ENCODE measurements at places on chromosomes 2 and 18.

- no peak for DNase-seq
Measured at GRCh38 chr2:175457895-175458448, 276.5 kb upstream of the ATP5MC3 start.

GRCh38 chr2:196696423-196697079 lies 57.0 kb downstream of the CCDC150 start:
- DNase-seq = no peak

- DNase-seq = no peak
Measured at GRCh38 chr18:38421872-38422615, 856.4 kb upstream of the CELF4 start.

DNA sequence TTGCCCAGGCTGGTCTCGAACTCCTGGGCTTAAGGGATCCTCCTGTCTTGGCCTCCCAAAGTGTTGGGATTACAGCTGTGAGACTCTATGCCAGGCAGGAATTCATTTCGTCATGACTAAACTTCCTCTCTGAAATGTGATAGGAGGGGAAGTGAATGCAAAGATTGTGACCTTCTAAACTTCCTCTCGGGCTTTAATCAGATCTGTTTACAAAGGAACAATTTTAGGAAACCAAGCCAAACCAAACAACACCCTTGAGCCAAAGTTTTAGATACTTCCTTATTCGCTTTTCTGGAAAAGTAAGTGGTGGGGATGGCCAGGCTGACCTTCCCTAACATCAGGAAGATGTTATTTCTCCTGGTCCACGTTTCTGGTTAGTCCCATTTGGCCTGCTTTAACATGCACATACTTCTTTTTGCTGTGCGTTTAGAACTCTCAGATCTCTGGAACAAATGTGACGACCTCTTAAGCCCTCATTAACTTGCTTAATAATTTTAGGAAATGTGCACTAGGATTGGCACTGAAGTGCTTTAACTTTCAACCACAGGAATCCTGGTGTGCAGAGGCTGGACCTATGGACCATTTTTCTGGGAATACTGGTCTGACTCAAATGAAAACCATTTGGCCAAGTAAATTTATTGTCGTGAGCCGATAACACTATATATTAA lies 33.2 kb upstream of the YES1 start:
- DNase-seq = no peak

- DNase-seq = no peak
Measured at GRCh38 chr2:202261531-202261930, 4.0 kb upstream of the NOP58 start.

GRCh38 chr2:59182249-59182648 lies 941.1 kb upstream of the FANCL start:
- no peak for DNase-seq

DNA sequence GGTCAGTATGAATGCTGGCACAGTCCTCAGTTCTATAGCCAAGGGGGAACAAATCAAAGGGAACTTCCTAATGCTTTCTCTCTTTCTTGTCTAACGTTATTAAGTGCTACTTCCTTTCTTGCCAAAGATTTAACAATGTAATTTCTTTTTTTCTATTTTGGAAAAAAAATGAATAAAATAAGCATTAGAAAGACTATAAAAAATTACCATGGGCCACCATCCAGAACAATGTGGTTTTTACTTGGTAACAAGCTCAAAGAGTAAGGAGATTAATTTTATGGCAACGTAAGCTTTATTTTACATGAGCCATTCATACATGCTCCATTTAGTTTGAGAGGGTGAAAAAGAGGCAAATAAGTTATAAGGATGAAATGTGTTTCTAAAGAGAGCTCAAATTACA lies 40.1 kb downstream of the SERPINE2 start:
- no peak for DNase-seq

DNA sequence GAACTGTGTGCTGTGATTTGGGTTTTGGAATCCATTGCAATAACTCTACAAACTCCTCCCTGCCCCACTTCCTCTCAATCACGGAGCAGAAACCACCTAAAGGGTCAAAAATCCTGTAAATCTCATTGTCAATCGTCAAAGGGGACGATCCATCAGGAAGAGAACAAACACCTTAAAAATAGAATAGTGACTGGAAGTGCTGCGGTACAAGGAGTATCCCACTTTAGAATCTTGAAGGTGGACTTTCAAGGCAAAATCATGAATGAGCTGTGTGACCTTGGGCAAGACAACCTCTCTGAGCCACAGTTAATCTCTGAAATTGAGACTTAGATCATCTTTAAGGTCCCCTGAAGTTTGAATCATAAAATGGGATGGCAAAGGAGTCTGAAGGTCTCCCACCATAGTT lies 5.9 kb downstream of the PMAIP1 start:
- no peak for DNase-seq

GRCh38 chr2:49924044-49924817 lies 769.9 kb upstream of the FSHR start:
- DNase-seq = no peak

GRCh38 chr18:31482051-31482450 lies 15.9 kb upstream of the DSG2 start:
- DNase-seq = no peak

GRCh38 chr2:187554011-187554703 lies at the start of gene TFPI:
Gene TFPI (minus strand): TSS chr2:187554435. CDS start chr2:187503768, 50,667 bp downstream.
- no peak for DNase-seq

DNA sequence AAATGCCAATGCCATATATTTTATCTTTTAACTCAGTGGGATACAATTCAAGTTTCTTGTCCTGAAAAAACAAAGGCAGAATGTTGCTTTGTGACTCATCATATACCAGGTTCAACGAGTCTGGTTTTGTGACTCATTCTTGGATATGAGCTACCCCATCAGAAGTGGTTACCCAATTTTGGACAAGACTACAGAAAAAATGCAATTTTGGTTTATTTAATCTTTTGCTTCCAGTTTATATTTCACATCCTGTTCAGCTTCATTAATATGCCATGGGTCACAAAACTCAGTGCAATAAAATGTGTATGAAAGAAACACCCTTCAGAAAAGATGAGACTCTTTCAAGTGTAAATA lies 25.0 kb downstream of the FN1 start:
- DNase-seq = no peak

DNA sequence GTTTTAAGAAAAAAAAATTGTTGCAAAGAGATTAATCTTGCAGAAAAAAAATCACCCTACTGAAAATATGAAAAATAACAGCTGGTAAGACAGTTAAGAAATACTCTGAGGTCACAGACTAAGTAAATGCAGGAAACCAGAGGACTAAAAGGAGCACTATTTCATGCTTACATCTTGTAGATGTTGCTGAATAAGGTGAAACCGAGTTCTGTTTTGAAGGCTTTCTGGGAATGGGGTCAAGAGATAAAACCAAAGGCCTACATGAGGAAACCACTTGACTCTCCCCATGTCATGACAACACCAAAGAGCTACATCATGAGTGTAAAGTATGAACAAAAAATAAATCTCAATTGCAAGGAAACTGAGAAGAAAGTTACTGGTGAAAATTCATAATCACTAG lies 197.6 kb downstream of the LRP1B start:
- no peak for DNase-seq

GRCh38 chr2:202376460-202377206 lies 506 bp downstream of the BMPR2 start:
- no peak for DNase-seq

- DNase-seq = no peak
Measured at GRCh38 chr2:179857236-179857635, 4.2 kb downstream of the ZNF385B start.

DNA sequence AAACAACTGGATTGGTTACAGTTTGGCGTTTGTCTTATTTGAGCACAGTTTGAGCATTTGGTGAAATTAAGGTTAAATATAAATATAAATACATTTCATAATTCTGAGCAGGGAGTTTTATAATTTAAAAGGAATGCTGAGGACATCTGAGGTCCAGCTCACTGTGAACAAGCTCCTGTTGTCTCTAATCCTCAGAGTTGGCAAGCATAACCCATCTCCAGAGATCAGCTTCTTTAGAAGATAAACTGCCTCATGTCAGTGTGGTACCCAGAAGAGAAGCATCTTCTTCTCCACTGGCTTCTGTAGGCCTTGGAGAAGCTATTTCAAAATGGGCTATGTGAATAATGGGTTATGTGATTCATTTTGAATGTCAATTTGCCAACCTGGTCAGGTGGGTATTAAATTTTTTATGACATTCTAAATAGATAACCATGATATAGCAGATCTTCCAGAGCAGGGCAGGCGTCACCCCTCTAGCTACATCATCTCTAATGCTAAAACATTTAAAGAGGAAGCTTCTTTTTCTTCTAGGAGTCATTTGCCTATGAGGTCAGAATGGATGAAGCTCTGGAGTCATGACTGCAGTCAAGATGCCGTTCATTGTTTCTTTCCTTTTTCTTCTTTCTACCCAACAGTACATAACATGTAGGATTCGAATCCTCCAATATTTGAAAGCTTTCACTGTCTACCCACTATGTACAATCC lies 324.0 kb downstream of the RNF144A start:
- DNase-seq = no peak

DNA sequence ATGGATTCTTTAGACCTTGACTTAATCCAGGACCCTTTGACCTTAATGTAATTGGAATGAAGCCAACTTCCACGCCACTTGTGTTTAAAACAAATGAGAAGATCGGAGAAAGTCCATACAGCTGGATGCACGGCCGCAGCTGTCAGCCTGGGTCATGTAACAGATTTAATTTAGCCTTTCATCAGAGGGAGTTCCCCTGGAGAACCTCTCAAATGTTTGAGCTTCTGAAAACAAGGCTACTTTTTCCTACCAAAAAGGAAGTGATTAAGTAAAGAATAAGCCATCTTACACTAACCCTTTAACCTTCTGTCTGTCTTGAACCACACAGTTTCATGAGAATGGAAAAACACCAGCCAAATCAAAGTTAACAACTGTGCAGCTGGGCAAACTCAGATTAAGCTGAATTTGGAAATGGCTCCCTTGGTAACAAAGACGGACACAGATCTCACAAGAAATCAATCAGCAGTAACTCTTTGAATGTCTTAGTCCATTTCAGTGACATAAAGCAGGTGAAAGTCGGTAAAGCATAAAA lies 103.6 kb downstream of the DOCK10 start:
- no peak for DNase-seq

DNA sequence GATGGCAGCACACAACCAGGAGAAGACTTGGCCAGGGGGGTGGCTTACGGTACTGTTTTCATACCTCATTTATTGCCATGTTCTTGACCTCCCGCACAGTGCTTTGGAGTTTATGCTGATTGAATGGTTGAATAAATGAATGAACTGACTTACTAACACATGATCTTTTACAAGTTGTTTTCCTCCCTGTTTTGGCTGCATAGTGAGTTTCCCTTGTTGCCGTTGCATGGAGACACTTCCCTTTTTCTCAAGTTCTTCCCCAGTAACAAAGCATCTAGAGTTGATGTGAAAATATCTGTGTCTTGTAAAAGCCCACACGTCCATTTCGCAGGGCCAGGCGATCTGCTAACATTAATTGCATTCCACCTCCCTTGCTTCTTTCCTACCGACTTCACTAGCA lies 35.7 kb upstream of the RAB1A start:
- no peak for DNase-seq

DNA sequence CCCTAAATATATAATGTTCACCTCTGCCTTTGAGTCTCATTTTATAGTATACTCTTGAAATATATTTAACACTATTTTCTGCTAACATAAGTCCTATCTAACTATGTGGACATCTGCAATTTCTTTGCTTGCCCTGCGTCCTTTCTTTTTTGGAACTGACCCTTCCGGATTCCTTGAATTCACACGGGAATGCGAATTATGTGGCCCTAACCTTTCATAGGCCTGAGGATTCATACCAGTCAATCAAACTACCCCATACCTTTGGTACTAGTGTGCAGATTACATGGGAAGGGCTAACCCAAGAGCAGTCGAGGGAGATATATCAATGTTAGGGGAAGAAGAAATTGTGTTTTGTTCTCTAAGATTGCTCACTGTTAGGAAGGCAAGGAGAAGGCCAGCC lies 56.4 kb downstream of the NRXN1 start:
- DNase-seq = no peak

GRCh38 chr2:37585982-37586621 lies 85.3 kb downstream of the CDC42EP3 start:
- DNase-seq = no peak

DNA sequence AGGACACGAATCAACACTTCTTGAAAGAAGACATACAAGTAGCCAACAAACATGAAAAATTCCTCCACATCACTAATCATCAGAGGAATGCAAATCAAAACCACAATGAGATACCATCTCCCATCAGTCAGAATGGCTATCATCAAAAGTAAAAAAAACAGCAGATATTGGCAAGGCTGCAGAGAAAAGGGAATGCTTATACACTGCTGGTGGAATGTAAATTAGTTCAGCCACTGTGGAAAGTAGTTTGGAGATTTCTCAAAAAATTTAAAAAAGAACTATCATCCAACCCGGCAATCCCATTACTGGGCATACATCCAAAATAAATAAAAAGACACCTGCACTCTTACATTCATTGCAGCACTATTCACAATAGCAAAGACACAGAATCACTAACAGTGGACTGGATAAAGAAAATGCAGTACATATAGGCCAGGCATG lies 78.7 kb downstream of the GRB14 start:
- DNase-seq = no peak

DNA sequence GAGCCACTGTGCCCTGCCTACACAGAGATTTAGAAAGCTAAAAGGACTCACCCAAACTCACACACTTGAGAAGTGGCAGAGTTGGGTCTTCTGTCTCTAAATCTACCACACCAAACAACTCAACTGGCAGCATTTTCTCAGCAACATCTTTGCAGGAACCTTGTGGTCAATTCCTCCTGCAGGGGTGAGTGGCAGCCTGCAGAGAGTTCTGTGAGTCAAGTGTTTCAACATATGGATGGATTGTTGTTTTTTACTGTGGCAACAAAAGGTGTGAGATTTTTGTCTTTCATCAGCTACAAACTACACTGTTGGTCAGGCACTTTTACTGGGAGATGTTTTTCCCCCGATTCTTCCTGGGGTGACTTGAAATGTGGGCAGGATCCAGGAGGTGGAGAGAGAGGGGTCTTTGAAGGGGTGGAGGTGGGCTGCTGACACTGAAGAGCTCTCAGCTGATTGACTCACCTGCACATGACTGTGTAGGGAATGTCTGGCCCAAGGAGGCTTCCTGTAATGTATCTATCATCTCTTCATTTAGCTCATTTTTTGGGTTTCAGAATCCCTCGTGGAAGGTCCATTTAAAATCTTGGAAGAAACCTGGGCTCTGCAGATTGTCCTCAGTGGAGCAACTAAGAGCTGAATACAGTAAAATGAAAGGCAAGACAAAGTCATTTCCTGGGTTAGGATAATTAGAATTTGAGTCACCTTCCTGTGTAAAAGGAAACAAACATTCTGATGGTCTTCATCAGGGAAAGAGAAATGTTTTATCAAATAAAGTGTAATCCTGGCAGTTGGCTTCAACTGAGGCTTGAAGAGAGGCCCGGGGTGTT lies 98.6 kb downstream of the MSH2 start:
- no peak for DNase-seq
